Glomerular endothelial cell (primary cell): ENCODE measurements at places on chromosomes 6 and 20.

GRCh38 chr20:36745234-36745926 lies 510 bp downstream of the NDRG3 start:
- DNase-seq, result no peak

DNA sequence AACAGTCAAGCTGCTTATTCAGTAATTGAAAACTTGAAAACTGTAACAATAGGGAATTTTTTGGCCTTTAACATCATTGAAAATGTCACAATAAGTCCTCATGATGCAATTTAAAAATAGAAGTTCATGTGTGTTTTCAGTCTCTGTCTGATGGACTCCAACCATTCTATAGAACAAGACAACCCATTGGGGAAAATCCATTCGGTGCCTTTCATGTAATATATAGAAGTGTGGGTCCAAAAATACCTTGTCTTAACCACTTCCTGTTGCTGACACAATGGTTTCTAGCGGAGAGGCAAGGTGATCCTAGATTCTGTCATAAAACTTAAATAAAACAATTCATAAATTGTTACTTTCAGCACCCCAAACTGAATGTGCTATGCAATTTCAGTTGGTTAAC lies 1131.3 kb upstream of the MAP3K7 start:
- no peak for DNase-seq

DNA sequence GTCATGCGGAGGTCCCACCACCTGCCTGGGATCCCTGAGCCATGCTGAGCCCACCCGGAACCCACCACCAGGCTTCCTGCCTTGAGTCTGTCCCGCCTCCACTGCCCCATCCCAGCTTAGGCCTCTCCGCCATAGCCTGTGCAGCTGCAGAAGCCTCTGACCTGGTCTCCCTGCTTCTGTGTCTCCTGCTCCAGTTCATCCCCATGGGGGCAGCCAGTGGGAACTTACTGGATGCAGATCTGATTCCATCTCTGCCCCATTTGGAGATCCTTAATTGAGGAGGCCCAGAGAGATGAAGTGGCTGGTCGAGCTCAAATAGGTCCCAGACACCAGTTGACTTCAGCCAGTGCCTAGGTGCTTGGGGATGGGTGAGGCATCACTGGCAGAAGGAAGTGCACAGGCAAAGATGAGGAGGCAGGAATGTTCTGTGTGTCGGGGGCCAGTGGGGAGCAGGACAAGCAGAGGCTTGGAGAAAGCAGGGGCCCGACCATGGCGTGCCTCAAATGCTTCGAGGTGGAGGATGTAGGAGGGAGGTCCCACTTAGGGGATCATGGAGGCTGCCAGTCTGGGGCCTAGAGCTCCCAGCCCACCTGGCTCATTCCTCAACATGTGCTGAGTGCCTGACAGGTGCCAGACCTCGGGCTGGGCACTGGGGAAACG lies 112.8 kb downstream of the TOX2 start:
- no peak for DNase-seq

DNA sequence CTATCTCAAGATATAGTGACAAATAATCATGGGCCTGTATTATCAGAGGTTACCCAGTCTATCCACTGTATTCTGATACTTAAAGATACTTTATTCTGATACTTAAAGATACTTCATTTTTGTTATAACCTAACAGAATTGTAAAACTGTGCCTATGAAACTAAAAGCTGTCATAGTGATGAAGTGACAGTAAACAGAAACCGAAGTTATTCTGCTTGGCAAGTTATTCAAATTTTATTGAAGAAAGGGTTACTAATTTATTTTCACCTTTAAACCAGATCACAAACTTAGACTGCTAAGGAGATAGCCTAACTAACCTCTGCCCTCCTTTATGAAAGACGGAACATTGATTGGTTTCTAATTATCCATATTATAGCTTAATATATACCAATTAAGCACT lies 604.6 kb upstream of the IMPG1 start:
- DNase-seq, result no peak

GRCh38 chr6:28673787-28674671 lies 148.3 kb downstream of the GPX5 start:
- no peak for DNase-seq

- DNase-seq, result no peak
Observed at GRCh38 chr6:3750317-3751076, 1.0 kb downstream of the PXDC1 start.

GRCh38 chr6:88492241-88492640 lies 326.1 kb upstream of the CNR1 start:
- no peak for DNase-seq

GRCh38 chr6:31468311-31468710 lies 29.6 kb upstream of the MICB start:
- no peak for DNase-seq

- no peak for DNase-seq
Observed at GRCh38 chr6:52595796-52596130, 18.9 kb upstream of the TRAM2 start.

- DNase-seq, result no peak
Observed at GRCh38 chr6:6699741-6700367, 111.3 kb downstream of the LY86 start.

- no peak for DNase-seq
Observed at GRCh38 chr6:39958947-39959346, 24.7 kb upstream of the MOCS1 start.

- DNase-seq, result no peak
Observed at GRCh38 chr20:51341581-51341980, 200.9 kb downstream of the NFATC2 start.

GRCh38 chr20:36259177-36260061 lies 23.1 kb downstream of the AAR2 start:
- no peak for DNase-seq

DNA sequence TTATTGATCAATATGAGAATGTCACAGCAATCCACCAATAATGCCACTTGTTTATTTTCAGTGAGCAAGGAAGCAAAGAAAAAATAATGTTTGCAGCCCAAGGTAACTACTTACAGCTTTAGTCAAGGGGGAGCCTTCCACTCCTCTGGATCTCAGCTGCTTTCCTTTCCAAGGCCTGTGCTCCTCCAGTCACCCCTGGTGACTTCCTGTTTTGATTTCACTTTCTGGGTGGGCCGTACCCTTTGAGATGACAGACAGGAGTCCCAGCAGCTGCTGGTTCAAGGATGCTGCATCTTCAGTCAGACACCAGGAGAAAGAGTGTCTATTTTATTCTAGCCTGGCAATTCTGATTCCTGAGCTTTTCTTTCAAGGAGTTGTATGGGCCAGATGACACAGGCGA lies 5.6 kb upstream of the VNN2 start:
- no peak for DNase-seq

DNA sequence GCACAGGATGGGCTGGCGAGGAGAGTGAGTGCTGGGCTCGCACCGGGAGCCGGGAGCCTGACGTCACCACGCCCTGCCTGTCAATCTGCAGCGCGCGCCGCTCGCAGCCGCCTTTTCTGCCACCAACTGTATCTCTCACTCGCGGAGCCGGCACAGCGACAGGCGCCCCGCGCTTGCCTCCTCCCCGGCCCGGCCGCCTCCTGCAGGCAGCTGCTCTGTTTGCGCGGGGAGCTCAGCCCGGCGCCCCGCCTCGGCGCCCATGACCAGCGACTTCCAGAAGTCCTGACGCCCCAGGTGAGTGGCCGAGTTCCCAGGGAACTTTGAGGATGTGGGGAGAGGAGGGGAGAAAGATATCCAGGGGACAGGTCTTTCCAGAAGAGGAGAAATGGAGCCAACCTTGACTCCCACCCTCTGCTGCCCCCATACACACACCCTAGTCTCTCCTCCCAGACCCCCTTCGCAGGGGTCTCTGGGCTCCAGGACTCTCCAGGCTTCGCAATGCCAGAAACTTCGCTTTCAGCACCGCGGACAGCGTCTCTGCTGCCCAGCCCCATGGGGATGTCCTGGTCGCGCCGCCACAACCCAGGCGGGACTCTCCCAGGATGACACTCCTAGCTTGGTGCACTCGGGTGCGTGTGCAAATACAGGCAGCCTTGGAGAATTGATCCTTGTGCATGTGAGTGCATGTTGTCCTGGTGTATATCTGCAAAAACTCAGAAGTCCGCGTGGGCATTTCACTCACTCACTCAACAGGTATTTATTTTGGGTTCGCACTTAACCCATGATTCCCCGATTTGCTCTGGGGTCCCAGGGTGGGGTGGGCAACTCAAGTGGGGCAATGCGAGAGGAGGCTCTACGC lies at the start of gene GPR6:
TSS of gene GPR6 (plus strand) at position 138 of the 859 bp plus-strand sequence. CDS start 802 bp downstream, outside the sequence.
- peak; percentile 2 for DNase-seq

GRCh38 chr20:6506906-6507305 lies 260.6 kb upstream of the BMP2 start:
- no peak for DNase-seq

DNA sequence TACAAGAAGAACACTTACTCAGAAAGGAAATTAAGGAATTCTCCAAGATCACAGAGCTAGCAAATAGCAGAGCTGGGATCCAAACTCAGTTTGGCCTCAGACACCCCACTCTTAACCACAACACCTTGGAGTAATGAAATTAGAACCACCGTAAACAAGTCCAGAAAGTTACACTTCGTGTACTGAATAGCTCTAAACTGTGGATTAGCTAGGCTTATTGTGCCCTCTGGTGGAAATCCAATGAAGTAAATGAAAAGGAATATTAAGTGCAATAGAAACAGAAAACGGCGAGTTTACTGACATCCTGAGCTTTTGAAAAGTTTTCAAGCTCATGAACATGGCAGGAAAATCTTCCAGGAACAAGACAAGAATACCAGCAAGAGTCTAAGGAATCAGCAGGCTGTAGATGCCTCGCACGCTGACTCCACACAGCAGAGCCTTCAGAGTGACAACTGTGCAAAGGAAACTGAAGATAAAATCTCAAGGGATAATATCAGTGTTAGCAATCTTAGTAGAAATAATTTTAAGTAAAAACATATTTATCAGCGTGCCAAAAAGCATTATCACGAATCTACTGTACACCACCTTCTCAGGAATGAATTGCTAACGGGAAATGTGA lies 34.6 kb downstream of the FBXO5 start:
- peak; percentile 47 for DNase-seq

- no peak for DNase-seq
Observed at GRCh38 chr20:52972190-52972937, at the start of gene TSHZ2. Gene TSHZ2 (plus strand): TSS chr20:52972358. CDS start chr20:52973294, 936 bp downstream.

- peak; percentile 7 for DNase-seq
Observed at GRCh38 chr20:45592574-45593189, 13.6 kb upstream of the WFDC8 start.

DNA sequence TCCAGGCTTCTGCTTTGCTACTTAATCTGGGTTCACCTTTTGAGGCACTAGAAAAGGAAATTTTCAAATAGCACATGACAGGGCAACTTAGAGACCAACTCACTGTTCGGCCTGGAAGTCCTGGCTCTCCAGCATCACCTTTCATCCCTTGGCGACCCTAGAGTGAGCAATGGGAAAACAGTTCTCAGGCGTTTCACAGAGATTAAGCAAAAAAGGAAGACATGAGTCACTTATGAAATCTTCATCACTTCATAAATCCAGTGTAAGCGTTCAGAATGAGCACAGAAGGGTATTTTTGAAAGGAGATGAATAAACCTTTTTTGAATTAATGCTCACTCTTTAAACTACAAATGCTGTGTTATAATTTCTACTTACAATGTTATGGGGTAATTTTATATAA lies 104.0 kb downstream of the COL12A1 start:
- peak; percentile 56 for DNase-seq

GRCh38 chr6:121600389-121601168 lies 165.1 kb downstream of the GJA1 start:
- no peak for DNase-seq

- DNase-seq, result no peak
Observed at GRCh38 chr20:46302106-46302505, 6.2 kb downstream of the CDH22 start.

- DNase-seq, result no peak
Observed at GRCh38 chr20:4568361-4568959, 153.2 kb upstream of the PRND start.

DNA sequence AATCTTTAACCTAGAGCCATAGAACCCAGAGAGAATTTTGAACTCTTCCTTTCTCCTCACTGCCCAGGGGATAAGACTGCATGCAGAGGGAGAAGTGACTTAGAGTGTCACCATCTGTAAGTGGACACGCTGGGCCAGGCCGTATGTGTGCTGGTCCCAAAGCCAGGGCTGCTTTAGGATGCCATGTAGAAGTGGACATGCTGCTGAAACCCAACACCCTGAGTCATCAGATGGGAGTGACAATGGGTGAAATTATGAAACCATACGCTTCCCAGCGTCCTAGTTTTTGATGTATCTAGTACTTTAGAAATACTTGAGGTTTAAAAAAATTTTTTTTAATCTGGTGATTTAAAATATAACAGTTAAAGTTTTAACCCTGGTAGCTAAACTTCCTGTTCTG lies 191.1 kb downstream of the FNDC1 start:
- DNase-seq, result no peak

- no peak for DNase-seq
Observed at GRCh38 chr20:4091490-4092479, 76.4 kb upstream of the RNF24 start.

DNA sequence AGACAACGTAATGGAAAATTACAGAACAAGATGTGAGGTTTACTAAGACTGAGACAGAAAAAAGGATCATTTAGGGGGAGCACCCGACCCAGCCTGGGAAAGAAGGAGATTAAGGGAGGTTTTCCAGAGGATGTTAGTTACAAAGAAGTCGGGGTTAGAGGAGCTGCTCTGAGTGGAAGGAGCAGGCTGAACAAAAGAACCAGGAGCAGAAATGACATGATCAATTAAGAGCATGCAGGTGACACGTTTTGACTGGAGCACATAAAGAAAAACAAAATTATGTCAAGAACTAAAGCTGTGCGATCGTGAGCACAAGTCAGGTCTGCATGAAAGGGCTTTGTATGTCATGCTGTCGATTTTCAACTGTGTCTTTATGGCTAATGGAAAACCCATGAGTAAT lies 417.3 kb upstream of the MARCKS start:
- no peak for DNase-seq

- no peak for DNase-seq
Observed at GRCh38 chr6:125789576-125790357, 993 bp upstream of the NCOA7 start.

GRCh38 chr6:76876922-76877553 lies 586.3 kb downstream of the HTR1B start:
- DNase-seq, result no peak

DNA sequence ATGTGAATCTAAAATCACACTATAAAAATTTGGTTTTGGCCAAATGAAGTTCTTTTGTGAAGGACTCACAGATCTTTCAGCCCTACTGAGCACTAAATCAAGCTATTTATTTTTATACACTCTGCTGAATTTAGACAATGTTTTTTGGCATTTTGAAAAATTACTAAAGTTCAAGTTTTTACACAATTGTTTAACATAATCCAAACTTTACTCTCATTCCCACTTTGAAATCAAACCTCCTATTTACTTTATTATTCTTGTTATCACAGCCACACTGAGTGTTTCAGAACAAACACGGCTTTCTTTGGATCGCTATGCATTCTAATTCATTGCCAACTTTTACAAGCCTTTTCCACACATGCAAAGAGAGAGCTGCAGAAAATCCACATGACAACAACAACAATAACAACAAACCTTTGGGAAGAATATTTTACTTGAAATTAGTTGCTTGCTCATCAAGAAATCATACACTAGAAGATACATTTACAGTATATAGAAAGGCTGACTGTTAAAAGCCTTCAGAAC lies 49.1 kb upstream of the TMEM30A start:
- no peak for DNase-seq
